CD4-positive, alpha-beta T cell treated with Interleukin-17A for 1 hour (primary cell): ENCODE measurements at places on chromosomes 11 and 22.

DNA sequence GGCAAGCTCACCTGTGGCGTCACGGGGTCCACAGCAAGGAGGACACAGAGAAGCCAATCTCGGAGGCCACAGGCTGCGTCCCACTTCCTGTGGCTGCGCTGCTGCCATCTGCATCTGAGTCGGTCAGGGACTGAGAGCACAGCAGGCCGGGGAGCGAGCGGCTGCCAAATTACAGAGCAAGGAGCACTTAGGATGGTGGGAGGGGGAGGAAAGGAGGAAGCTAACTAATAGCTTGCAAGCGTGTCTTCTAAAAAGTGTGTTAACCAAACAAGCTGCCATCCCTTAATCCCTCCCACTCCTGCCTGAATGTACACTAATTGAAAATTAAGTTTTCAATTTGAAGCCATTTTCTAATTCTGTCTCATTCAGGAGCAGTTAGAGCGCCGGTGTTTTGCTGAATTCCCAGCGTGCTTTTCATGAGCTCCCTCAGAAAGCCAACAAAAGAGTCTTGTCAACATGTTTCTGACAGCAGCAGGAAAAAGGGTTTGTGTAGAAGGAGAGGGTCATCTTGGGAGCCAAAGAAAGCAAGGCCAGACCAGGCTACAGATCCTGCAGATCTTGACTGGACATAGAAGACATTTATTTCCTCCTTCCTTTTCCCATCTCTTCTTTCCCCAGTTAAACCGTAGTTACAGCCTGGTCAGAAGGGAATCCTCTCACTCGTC, 42.4 kb upstream of the API5 start:
- no peak for DNase-seq

DNA sequence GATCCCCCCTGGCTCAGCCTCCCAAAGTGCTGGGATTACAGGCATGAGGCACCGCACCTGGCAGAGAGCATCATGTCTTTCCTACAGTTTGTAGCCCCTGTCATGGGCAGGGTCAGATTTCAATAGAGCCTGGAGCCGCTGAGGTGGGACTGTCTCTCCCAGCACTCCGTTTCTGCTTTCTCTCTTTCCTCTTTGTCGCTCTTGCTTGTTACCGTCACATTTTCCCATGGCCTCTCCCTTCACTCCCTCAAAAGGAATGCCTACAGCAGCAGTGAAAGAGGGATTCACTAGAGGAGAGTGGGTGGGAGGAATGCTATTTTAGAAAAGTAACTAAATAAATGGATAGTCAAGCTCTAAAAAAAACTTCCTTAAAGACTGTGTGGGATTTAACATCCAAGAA, 136.7 kb upstream of the TTC12 start:
- no peak for DNase-seq

- DNase-seq: no peak
Measured at GRCh38 chr11:232783-233565, 3.2 kb downstream of the SIRT3 start.

GRCh38 chr11:64233913-64234586, at the start of gene VEGFB:
Gene VEGFB (plus strand): TSS chr11:64234584. CDS start chr11:64234834, 250 bp downstream.
- DNase-seq: peak; percentile 80

- no peak for DNase-seq
Measured at GRCh38 chr11:76131671-76132631, 74.4 kb downstream of the WNT11 start.

DNA sequence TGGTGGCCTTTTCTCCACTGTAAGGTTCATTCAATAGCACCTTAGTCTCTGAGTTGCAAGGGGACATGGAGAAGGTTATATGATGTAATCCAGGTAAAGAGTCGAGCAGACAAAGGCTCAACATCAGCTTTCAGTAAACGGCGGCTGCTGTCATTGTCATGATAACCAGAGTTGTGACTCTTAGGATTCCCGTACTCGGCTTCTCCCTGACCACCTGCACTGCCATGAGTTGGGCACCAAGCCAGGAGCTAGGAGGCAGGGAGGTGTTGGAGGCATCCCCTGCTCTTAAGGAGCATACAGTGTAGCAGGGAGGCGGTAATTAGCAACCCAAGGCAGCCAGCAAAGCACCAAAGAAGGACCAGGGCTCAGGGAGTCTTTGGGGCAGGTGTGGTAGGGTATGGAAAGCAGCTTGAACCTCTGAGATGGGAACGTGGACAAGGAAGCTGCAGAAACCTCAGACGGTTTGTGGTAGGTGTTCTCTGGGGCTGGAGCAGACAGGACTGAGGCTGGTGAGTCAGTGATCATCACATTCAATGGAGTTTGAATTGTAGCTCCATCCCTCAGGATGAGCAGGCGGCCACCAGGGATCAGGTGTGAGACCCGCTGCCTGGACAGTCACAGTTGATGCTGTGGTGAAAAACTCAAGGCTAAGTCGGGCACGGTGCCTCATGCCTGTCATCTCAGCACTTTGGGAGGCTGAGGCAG, 31.7 kb downstream of the LIF start:
- DNase-seq: no peak

GRCh38 chr11:77151804-77152509, 23.9 kb downstream of the MYO7A start:
- DNase-seq: peak; percentile 47

- no peak for DNase-seq
Measured at GRCh38 chr22:50577697-50577986, 585 bp downstream of the CPT1B start.

- DNase-seq: no peak
Measured at GRCh38 chr11:63598556-63598955, 15.7 kb downstream of the PLAAT3 start.

GRCh38 chr11:72224564-72225410, at the start of gene INPPL1:
Gene INPPL1 (plus strand): TSS chr11:72224767. CDS start chr11:72224985, 218 bp downstream.
- DNase-seq: peak; percentile 32

GRCh38 chr11:70695086-70695960, 297.0 kb downstream of the CTTN start:
- DNase-seq: no peak

- no peak for DNase-seq
Measured at GRCh38 chr22:49266561-49267519, 560.8 kb downstream of the BRD1 start.

GRCh38 chr22:46640293-46641055, 20.3 kb downstream of the GRAMD4 start:
- DNase-seq: no peak
